ENCODE measurements at places on chromosomes 4 and X.

- DNase-seq: no peak
Observed at GRCh38 chrX:66756717-66757116, 117.8 kb upstream of the EDA2R start.

- no peak for DNase-seq
Observed at GRCh38 chrX:125810856-125811255, 355.2 kb downstream of the DCAF12L2 start.

- DNase-seq: no peak
Observed at GRCh38 chrX:129553619-129554288, 13.7 kb downstream of the OCRL start.

- DNase-seq: no peak
Observed at GRCh38 chr4:176729489-176729888, 63.2 kb downstream of the VEGFC start.

DNA sequence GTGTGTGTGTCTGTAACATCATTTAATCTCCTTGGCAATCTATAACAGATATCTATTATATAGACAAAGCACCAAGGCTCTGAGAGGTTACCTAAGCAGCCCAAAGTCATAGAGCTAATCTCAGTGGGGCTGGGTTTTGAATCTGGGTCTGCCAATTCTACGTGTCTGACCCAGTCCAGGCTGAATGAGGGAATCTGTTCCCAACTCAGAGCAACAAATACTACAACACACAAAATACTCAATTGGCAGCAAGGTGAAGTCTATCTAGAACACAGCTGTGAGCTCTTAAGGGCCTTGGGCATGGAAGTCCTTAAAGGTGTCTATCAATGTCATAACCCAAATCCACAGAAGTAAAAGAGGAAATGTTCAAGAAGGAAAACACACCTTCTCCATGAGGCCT is 47.5 kb upstream of the NAP1L5 start:
- DNase-seq: no peak

DNA sequence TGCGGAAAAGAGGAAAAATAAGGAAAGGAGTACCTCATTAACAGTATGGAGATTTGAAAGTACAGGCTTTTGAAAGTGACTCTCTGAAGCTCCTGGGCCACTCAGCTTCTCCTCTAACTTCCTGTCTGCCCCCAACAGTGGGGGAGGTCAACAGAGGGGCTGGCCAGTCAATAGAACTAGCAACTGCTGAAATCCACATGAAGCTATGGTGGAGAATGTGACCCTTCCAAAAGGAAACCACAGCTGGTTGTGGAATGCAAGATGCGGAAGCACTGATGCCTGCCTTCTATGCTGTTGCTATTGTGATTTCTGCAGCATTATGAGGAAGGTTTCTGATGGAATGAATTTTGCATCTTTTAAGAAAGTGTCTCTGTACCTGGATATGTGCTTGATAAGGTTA is 2.4 kb downstream of the CORIN start:
- DNase-seq: no peak

DNA sequence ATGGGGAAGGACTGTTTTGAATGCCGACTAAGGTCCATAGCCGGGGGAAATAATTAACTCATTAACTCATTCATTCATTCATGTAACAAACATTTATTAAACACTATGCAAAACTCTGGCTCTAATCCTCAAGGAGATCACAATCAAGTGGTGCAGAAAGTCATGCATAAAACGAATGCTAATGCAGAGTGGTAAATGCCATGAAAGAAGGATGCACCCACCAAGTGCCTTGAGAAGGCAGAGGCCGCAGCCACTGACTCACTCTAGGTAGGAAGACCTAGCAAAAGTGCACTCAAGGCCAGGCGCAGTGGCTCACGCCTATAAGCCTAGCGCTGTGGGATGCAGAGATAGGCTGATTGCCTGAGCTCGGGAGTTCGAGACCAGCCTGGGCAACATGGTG is 22.9 kb downstream of the SLITRK2 start:
- no peak for DNase-seq

GRCh38 chr4:87975466-87975865 is at the start of gene SPP1:
SPP1 (plus strand) TSS chr4:87975714; CDS start chr4:87976896, 1,182 bp downstream.
- DNase-seq: peak; percentile 9

GRCh38 chr4:99655308-99656081 is 2.1 kb downstream of the C4orf54 start:
- peak; percentile 72 for DNase-seq

- DNase-seq: no peak
Observed at GRCh38 chr4:6408263-6408662, 64.2 kb downstream of the PPP2R2C start.

DNA sequence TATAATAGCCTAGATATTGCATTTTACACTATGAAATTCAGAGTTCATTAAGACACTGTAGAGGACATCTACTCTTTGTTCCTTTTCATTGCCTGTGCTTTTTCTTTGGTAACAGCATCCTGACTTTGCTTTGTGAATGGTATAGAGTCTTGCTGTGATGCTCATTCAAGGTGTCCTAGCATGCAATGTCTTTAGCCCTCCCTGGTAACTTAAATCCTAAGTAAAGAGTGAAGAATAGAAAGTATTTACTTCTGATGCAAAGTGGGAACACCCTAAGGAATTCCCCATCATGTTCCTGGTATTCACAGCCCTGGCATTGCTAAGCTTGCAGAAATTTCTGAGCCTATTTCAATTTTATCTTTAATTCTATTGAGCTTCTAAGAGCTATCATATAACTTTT is 400.1 kb downstream of the FAT4 start:
- no peak for DNase-seq

GRCh38 chrX:76657499-76657898 is 230.0 kb downstream of the MAGEE1 start:
- no peak for DNase-seq

DNA sequence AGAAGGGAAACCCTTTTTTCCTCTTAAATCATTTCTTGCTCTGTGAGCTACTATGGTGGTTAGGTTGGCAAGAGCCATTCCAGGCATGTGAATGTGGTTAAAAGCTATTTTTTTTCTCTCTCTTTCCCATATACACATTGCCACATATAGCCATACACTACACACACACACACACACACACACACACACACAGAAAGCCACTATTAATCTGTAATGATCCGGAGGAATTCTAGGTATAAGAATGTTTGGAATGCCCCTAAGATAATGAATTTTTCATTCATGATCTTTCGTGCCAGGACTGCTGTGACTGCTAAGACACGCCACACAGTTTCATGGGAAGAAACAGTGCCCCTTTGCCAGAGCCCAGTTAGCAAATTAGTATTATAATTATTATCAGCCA is 21.8 kb upstream of the TLL1 start:
- no peak for DNase-seq

GRCh38 chr4:110195561-110196205 is 2.7 kb downstream of the ELOVL6 start:
- DNase-seq: no peak

DNA sequence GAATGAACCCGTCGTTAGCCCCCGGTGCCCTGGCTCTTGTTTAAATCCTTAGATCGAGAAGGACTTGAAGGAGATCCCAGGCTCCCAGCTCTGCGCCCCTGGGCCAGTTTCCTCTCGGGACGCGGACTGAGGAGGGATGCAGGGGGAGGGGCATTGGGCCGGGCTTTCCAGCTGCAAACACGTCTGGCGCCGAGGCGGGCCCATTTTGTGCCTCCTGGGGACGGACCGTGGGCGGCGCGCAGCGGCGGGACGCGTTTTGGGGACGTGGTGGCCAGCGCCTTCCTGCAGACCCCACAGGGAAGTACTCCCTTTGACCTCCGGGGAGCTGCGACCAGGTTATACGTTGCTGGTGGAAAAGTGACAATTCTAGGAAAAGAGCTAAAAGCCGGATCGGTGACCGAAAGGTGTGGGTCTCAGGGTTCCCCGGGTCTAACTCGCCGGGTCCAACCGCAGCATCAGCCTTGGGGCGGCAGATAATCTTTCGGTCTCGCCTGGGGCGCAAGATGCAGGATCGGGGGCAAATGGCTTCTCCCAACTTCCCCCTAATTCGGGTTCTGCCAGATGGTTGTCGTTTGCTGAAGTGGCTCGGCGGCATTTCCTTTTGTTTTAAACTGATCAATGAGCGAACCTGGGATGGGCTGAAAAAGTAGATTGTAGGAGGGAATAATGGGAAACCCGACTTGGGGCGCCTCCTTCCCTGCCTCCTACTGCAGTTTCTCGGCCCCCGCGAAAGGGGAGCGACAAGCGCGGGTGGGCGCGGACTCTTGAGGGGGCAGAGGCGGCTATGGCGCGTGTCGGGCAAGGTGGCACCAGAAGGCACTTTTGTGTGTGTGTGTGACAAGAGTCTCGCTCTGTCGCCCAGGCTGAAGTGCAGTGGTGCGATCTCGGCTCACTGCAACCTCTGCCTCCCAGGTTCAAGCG is 2.9 kb downstream of the PDGFRA start:
- DNase-seq: no peak

GRCh38 chr4:165312506-165312905 is 15.0 kb upstream of the MSMO1 start:
- DNase-seq: peak; percentile 62

- no peak for DNase-seq
Observed at GRCh38 chrX:140297273-140297672, 207.6 kb downstream of the SOX3 start.

GRCh38 chr4:41731569-41732126 is 16.9 kb downstream of the PHOX2B start:
- DNase-seq: no peak

- no peak for DNase-seq
Observed at GRCh38 chrX:72009731-72010130, 99.1 kb downstream of the NHSL2 start.

DNA sequence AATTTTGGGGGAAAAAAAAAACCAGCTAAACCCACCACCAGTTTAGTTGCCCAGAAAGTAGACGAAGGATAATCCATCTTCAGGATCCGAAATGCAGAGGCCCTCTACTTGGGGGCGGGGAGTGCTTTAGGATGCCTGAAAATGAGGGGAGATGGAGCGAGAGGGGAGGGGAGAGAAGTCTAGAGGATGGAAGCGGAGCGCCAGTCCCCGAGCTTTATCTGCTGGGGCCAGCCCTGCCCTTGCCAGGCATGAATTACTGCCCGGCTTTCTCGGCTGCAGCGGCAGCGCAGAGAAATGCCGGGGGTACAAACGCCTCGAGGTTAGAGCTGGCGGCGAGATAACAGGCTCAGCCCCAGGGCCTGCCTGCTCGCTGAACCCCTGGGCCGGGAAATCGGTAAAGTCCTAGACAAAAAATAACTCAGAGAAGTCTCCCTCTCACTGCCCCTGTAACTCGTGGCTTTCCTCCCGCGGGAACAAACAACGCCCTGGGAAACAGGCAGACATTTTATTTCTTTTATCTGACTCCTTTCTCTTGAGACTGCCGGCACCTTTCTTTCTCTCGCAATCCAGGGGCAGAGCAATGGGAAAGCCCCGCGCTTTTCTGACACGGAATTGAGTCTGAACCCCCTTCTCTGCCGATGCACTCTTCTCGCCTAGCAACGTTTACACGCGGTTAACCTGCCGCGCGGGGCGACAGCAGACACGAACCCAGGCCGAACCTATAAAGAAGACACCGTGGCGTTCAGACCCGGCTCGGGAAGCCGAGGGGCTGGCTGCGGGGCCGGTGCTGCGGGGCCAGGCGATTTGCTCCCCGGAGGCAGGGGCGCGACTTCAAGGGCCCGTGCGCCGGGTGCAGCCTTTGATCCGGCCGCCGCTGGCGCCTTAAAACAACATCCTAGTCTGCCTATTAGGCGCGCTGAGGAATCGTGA is 3.1 kb upstream of the MSX1 start:
- no peak for DNase-seq

DNA sequence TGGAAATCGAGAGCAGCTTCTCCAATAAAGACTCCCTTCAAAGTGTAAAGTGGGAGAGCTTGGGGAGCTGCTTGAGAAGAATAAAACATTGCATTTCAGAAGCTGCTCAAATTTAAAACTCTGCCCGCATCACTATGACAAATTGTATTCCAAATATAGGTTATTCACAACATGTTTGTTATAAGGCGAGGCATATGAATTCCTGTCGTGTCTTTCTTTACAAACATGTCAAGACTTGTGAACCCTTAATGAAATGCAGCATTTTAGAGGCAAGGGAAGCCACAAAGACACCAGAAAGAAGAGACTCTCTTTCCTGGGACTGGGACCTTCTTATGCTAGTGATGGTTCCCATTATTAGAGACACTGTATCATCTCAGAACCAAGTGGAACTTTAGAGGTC is 311.2 kb downstream of the DHX15 start:
- DNase-seq: no peak

- no peak for DNase-seq
Observed at GRCh38 chr4:97866821-97867556, 276.3 kb downstream of the STPG2 start.

DNA sequence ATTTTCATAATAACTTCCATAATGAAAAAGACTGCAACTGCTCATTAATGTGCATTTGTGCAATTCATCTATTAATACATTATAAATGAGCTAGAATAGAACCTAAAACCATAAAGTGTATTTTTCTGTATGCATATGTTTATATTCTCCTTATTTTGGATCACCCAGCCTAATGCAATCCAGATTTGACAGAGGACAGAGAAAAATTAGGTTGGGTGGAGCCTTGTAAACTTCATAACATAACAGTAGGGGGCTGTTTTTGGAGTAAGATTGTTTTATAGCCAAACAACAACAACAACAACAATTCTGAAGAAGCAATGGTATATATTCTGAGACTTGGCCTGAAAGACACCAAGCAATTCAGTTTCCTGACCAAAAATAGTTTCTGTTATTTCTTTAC is 615.3 kb upstream of the SLIT2 start:
- DNase-seq: no peak

GRCh38 chr4:101862595-101862994 is 72.1 kb downstream of the BANK1 start:
- no peak for DNase-seq

- peak; percentile 77 for DNase-seq
Observed at GRCh38 chr4:122584519-122584918, 36.3 kb downstream of the IL21 start.

GRCh38 chrX:44873415-44874276 is 658 bp downstream of the KDM6A start:
- peak; percentile 17 for DNase-seq

DNA sequence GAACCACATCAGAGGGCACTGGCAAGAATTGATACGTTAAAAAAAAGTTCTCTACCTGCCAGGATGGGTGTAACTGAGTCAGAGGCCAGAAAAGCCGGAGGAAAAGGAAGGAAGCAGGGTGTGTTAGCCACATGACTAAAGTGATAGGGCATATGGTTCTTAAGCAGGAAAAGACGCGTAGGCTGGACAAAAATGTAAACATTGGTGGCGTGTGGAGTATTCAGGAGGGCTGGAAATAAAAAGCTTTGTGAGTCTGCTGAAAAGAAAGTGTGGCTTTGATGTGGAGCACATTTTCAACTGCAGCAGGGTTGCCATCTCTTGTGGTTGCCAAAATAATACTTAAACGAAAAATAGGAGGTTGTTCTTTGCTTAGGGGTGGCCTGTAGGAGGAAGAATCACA is 186.5 kb upstream of the RPL34 start:
- peak; percentile 39 for DNase-seq

DNA sequence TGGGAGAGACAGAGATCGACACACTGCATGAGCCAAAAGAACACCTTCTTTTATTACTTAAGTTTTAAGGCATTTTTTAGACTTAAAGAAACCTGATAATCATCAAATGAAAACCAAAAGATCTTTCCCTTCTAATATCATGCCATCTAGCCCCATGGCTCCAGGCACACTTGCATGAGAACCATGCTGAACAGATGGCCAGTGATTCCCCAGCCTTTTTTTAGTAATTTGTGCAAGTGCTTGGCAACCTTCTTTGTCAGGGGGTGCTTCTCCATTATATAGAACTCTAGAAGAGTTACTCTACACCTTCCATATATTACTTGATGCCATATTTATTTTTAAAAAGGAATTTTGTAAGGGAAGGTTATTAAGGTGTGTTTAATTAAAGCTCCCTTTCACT is 182.2 kb upstream of the TEX13C start:
- DNase-seq: no peak

GRCh38 chrX:72569786-72570185 is 2.9 kb downstream of the HDAC8 start:
- peak; percentile 68 for DNase-seq

GRCh38 chrX:131288738-131289511 is at the start of gene IGSF1:
IGSF1 (minus strand) TSS chrX:131289306; CDS start chrX:131286674, 2,632 bp downstream.
- DNase-seq: no peak
